ENCODE measurements at places on chromosomes 16 and 17.
A peak's percentile ranks its signal among the peaks of the same experiment; 100 is the strongest.

DNA sequence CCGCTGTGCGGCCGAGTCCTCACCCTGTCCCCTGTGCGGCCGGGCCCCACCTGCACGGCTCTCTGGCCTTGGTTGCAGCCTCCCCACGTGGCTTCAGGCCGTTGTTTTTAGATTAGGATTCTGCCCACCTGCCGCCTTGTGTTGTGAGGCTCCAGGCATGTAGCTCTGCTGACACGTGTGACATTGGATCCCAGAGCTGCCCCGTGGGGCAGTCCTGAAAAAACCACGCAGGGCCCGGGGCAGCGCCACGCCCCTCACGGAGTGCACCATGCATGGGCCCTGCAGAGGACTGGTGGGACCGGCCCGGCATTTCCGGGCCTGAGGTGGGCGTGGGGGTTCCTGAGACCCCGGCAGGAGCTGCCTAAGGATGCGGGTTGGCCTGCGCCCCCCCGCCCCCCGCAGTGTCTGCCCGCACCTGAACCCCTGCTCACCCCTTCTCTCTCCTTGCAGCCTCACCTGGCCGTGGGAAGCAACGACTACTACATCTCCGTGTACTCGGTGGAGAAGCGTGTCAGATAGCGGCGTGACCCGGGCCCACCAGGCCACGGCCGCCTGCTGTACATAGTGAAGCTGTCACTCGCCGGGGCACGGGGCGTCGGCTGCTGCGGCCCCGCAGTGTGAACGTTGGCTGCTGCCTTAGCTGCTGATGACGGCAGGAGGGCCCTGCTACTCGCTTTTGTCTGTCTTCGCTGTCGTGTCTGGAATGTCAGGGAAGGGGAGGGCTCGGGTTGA is 27.7 kb upstream of the CHMP6 start:
- DNase-seq: no peak

DNA sequence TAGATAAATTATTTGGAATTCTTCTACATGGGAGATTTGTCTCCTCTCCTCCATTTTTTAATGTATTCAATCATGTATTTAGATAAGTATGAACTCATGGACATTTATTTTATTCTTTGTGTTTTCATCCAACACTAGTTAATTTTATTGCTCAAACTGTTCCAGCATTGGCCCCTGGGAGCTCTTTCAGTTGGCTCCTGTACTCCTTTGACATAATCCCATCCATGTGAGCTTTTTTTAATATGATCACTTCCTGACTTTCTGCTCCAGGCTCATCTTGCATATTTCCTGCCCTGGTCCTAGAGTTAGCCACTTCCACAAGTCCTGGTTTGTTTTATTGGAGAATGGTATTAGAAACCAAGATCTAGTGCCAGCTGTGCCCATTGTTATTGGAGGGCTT is 419.0 kb upstream of the CDH11 start:
- DNase-seq: no peak

DNA sequence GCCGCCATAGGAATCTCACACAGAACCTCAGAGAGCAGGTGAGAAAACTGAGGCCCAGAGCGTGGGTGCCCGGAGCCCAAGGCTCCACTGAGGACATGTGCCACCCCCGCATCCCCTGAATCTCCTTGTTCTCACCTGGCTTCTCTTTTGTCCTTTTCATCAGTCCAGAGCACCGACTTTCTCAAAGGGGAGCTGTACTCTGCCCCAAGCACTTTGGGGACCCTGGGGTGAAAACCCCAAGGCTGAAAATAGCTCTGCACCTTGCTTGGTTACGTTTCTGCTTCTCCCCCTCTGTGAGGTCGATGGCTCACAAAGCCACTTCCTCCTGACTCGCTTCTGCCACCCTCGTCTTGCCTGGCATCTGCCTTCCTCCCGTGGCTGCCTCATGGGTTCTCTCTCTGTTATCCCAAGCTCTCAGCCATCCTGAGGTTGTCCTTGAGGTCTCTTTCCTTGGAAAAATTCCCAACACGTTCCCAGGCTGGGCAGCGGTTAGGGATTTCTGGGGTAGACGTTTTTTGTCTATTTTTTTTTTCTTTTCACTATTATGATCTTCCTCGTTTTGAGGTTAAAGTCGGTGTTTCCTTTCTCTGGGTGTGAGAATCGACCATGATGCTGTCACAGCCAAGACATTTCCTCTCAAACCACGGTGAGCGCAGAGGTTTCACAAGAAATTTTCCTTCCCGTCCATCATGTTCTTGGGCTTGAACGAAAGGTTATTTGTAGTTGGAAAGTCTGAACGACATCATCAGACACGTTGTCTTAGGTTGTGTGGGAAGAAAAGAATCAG is 37.2 kb downstream of the IRF8 start:
- DNase-seq: no peak

DNA sequence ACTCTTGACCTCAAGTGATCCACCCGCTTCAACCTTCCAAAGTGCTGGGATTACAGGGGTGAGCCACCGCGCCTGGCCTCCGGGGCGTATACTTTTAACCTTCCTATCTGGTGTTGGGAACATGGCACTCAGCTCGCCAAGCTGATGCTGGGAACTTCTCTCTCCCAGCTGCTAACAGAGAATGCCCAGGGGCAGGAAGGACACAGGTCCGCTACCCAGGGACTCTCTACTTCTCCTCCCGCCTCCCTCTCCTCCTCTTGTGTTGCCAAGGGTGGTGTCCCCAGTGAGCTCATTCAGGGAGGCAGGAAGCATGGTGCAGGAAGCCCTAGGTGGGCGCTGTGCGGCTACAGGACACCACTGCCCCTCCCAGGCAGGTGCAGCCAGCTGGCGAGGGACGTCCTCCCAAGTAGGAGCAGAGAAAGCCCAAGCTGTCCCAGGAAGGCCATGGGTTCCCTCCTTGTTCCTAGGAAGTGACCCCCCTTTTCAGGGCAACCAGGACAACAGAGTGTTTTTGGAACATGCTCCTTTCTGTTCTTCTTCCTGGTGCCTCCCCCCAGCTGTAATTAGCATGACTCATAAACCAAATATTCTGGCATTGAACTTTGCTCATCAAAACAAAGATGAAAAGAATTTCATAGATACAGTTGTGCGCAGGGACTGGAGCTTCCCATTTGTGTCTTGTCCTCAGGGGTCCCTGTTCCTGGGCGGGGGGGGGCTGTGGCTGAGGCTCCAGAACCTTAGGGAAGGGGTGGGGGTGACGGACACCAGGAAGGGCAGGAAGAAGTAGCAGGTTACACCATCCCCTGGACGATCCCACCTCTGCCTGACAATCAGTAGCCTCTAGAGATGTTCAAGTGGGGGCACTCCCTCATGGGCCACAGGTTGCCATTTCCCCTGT is 2.7 kb downstream of the C1QTNF1 start:
- peak; percentile 97 for DNase-seq

GRCh38 chr17:73588301-73588846 is 55.9 kb downstream of the SDK2 start:
- DNase-seq: no peak

- no peak for DNase-seq
These were observed 43.4 kb downstream of the BMERB1 start for GRCh38 chr16:15477802-15478201.

DNA sequence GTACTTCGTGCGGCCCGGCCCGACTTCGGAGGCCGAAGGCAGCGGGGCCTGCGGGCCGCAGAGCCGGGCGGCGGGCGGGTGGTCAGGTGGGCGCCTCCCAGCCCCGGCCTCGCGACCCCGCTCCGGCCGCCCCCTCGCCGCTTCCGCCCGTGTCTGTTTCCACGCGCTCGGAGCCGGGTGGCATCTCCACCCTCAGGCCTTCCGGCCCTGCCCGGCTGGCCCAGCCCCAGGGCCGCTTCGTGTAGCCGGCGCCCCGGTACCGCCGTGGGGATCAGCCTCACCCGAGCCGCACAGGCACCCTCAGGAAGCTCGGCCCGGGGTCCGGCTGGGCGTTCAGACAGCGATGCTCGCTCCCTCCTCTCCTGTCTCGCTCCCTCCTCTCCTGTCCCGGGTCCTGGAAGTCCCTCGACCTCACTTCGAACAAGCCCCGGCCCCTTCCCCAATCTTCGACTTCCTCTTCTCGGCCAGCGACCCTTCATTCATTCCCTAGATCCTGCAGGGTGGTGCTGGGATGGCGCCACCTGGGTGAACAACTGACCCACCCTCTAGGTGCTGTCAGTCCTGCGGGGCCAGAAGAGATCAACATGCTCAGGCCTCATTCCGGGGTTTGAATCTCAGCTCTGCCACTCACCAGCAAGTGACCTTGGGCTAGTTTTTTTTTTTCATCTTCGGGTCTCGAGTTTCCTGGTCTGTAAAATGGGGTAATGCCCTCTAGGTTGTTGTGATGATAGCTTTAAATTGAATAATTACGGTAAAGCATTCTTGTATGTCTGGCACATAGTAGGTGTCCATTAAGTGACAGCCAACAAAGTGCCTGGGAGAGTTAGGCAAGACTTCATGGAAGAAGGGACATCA is 610 bp downstream of the VPS4A start:
- peak; percentile 55 for DNase-seq

DNA sequence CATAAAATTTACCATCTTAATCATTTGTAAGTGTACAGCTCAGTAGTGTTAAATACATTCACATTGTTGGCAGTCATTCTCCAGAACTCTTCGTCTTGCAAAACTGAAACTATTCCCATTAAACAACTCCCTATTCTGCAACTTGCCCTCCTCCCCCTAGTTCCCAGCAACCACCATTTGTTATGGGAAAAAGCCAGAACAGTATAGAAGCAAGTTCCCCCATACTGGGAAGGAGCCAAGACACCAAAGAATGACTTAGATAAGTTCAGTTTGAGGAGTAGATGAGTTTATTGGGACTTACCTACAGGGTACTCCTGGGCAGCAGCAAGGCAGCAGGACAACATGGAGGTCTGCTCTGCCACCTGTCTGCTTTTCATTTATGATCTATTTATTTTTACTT is 39.3 kb upstream of the TEKT1 start:
- no peak for DNase-seq

- DNase-seq: no peak
These were observed 5.0 kb downstream of the EVPLL start for GRCh38 chr17:18382441-18383078.

DNA sequence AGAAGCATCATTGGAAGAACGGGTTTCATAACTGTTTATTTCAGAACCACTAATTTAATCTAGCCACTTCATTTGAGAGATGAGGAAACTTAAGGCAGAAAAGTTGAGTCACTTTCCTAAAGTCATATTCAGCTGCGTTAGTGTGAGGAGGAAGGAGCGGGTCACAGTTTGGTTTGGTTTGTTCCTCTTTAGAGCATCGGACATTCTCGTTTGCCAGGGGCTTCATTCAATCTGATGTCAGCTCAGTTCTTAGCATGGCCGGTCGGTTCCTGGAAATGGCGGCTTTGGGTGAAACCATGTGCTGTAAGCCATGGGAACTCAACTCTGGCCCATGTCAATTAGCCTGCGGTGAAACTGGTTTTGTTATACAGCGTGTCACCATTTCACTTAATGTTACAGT is 186.5 kb downstream of the LGALS9B start:
- no peak for DNase-seq

GRCh38 chr17:48457080-48457836 is 27.2 kb upstream of the SKAP1 start:
- DNase-seq: peak; percentile 71

- no peak for DNase-seq
These were observed 3.6 kb upstream of the CHMP6 start for GRCh38 chr17:80987941-80988461.

GRCh38 chr17:4676791-4677190 is 27.1 kb downstream of the PELP1 start:
- no peak for DNase-seq

- no peak for DNase-seq
These were observed 85.6 kb upstream of the NETO2 start for GRCh38 chr16:47229053-47230050.

- DNase-seq: no peak
These were observed 49.0 kb upstream of the CHMP6 start for GRCh38 chr17:80942423-80943345.

GRCh38 chr16:6880263-6880662 is 452.4 kb upstream of the RBFOX1 start:
- no peak for DNase-seq

GRCh38 chr16:13391337-13391736 is 489.9 kb downstream of the SHISA9 start:
- DNase-seq: no peak

- peak; percentile 36 for DNase-seq
These were observed 4.0 kb upstream of the WNT3 start for GRCh38 chr17:46822388-46822921.

GRCh38 chr17:35312790-35313711 is 60.4 kb downstream of the SLFN11 start:
- DNase-seq: peak; percentile 73

- no peak for DNase-seq
These were observed 111.1 kb downstream of the CMIP start for GRCh38 chr16:81555660-81556059.

GRCh38 chr17:78476973-78477372 is 98.5 kb downstream of the PGS1 start:
- peak; percentile 27 for DNase-seq

- DNase-seq: no peak
These were observed 66.5 kb downstream of the ATP2C2 start for GRCh38 chr16:84434800-84435199.

Data from SW480 (cell line).